ENCODE measurements at places on chromosomes 2 and 18.

GRCh38 chr2:80380736-80381135, 76.2 kb upstream of the LRRTM1 start:
- DNase-seq, result no peak

- DNase-seq, result no peak
These were observed 11.5 kb downstream of the SPRED2 start for GRCh38 chr2:65420712-65421431.

DNA sequence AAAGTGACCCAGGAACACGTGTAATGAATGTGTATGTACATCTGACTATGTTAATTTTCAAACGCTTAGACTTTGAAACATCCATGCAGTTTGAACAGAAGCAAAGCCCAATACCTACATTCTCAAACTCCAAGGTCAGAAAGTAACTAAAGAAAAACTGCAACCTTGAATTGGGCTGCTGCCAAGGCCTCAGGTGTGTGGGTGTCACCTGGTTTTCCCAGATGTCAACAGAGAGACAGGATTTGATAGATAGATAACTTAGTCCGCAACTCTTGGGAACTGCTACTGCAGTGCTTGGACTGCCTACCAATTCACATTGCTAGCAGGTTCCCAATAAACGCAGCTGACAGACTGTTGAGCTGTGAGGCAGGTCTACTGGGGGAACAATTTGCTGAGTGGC, 78.7 kb upstream of the PAPOLG start:
- no peak for DNase-seq

GRCh38 chr2:62187246-62187645, 8.7 kb upstream of the B3GNT2 start:
- DNase-seq, result no peak

- DNase-seq, result no peak
These were observed 151.9 kb upstream of the TANK start for GRCh38 chr2:161008311-161008710.

DNA sequence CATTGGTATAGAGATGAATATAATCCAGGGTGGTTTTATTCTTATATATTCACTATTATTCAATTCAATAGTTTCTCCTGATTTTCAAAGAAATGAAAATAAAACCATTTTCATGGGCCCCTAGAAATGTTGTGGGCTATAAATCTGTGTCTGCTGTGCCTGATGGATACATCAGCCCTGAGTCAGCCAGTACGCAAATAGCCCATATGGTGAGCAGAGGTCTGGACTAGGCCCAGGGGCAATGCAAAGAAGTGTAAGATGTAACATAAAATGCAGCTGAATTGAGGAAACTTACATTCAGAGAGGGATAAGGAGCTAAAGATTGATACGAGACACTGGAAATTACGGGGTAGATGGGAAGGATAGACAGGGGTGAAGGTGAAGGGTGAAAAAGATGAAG, 122.5 kb downstream of the MAIP1 start:
- DNase-seq, result no peak

- no peak for DNase-seq
These were observed 133.9 kb downstream of the TTC32 start for GRCh38 chr2:19767899-19768298.

GRCh38 chr2:52356556-52356955, 1324.6 kb upstream of the NRXN1 start:
- no peak for DNase-seq

- DNase-seq, result no peak
These were observed 12.8 kb upstream of the FMNL2 start for GRCh38 chr2:152322222-152322621.

GRCh38 chr18:55185391-55185790, 226.1 kb upstream of the CCDC68 start:
- no peak for DNase-seq

- no peak for DNase-seq
These were observed 3.5 kb downstream of the CNDP2 start for GRCh38 chr18:74499633-74500032.

DNA sequence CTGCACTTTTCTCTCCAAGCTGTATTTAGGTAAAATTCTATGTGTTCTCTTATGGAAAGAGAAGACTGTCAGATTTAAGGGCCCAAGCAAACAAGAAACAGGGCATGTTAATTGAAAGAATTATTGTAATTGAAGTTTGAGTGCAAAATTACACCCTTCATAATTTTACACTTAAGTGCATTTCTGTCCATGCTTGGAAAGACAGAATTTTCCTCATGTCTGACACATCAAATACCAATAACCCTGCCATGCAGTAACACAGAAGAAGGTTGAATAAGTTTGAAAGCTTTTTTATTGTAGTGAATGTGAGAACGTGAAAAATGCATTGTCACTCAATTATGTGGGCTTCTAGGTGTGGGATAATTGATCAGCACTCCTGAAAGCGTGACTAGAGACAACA, 52.9 kb upstream of the PARD3B start:
- no peak for DNase-seq

- DNase-seq, result no peak
These were observed 233.5 kb upstream of the ATP5MC3 start for GRCh38 chr2:175414882-175415487.

DNA sequence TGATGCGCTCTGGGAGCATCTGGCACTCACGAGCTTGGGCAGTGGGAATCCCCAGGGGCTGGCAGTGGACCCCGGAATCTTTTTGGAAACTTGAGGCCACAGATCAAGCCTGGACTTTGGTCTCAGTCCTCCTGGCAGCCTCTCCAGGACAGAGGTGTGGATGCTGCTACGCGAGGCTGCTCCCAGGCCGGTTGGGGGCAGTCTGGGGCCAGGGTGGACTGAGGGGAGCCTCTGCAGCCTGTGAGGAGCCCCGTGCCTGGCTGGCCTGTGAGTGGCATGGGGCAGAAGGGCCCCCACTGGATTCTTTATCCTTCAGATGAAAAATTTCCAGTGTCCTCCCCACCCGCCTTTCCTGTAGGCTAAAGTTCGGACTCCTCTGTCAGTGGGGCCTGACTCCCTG, 12.7 kb upstream of the DES start:
- DNase-seq, result no peak

DNA sequence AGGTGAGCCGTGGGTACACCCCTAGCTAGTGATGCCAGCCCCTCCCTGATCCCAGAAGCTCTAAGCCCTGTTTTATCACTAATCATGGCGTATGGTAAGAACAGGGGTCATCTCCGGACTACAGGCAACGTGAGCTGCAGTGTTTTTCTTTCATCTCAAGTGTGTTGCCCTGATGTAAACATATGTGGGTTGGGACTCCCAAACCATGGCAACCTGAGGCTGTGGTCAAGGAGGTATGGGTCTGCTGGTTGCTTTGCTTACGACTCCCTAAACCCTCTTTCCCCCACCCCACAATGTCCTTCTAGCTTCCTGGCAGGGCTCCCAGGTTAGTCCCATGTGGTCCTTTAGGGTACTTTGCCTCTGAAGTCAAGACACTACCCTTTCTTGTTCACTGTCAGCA, 53.6 kb upstream of the AFF3 start:
- no peak for DNase-seq

Data from SHP77 treated with DMSO at 0.1 percent for 48 hours (cell line).